Lung microvascular endothelial cell (primary cell): ENCODE measurements at places on chromosomes 13 and 19. TPM values are rescaled to one million over a fixed set of nuclear protein-coding genes. Genes with fewer than 3 reads are reported as not detected.
A peak's percentile ranks its signal among the peaks of the same experiment; 100 is the strongest.

DNA sequence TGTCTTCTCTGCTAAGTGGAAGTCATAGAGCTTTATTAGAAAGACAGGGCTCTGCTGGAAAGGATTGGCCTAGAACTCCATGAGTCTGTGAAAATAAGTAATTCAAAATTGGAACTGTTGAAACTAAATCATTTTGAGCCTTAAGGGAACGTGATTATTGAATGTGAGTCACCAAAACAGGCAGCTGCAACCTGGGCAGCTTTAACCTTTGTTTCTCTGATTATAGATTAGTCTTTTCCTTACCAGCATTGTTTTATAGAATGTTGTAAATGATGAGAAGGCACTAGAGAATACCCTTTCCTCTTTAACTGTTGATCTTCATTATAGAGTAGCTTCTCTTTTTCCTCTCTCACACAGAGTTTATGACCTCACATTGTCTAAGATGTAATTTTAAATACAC is 638.8 kb upstream of the SLITRK6 start:
- no peak for DNase-seq

DNA sequence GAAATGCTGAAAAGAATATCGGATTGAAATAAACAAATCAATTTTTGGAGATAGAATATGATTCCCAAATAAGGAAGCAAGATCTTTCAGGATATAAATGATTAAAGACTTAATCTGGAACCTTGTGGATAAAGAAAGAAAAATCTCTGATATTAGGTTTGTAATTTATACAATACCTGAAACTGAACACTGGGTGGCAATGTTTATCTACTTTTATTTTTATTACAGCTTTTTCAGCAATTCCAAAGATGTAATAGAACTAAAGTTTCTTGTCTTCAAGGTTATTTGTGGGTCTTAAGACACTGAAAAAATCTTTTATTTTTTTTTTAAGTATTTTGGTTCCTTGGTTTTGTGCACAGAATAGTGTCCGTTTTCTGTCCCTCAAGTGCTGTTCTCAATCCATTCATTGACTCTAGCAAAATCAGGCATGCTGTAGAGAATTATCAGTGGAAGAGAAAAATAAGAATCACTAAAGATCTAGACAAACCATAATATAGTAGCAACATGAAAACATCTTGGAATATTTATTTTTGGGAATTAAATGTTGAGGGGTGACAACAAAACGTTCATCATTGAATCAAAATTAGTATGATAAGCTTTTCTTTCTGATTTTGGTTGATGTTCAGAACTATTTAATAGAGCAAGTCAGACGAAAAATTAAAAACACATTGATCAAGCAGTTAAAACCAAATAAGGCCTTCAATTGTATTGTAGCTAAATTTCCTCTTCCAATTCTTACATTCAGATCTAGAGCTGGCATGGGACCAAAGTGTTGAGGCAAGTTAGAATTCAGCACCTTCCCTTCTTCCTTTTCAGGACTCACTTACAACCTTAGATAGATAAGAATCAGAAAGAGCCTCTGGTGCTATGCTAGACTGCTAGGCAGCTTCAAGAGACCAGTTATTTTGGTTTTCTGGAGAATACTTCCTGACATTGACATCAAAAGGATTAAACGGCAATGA is 704.4 kb upstream of the PCDH20 start:
- peak; percentile 5 for DNase-seq

GRCh38 chr13:37869506-37869755 is 141 bp downstream of the TRPC4 start:
- no peak for DNase-seq

GRCh38 chr13:74561155-74561554 is 427.0 kb upstream of the KLF12 start:
- DNase-seq: no peak

GRCh38 chr13:44305286-44305685 is 68.3 kb upstream of the SERP2 start:
- no peak for DNase-seq

DNA sequence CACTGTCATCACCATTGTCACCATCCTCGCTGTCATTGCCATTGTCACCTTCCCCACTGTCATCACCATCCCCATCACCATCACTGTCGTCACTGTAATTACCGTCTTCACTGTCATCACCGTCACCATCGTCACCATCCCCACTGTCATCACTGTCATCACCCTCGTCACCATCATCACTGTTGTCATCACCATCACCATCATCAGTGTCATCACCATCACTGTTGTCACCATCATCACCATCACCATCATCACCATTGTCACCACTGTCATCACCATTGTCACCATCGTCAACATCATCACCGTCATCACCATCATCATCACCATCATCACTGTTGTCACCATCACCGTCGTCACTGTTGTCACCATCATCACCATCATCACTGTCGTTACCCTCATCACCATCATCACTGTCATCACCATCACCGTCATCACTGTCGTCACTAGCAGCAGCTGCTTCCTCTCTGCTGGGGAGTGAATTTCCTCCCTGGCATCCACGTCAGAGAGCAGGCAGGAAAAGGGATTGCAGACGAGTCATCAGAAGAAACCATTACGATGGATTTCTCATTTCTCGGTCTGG is 27.3 kb downstream of the TMEM255B start:
- DNase-seq: peak; percentile 51

GRCh38 chr13:36098080-36098479 is 33.1 kb downstream of the DCLK1 start:
- no peak for DNase-seq

The CEACAM16 gene
- under 0.01 TPM in 1 of 2 replicates, not detected in the other for total RNA-seq

- DNase-seq: no peak
Observed at GRCh38 chr19:56115490-56115889, 5.6 kb downstream of the ZNF787 start.

DNA sequence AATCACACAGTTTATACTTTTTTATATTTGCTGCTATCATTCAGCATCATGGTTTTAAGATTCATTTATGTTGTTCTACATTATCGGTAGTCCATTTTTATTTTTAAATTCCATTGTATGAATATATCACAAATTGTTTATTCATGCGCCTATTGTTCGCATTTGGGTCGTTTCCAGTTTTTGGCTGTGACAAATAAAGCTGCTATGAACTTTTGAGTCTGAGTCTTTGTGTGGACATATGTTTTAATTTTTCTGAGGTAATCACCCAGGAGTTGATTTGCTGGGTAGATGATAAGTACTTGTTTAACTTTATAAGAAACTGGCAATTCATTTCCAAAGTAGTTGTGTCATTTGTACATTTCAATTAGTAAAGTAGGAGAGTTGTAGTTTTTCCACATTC is 74.2 kb upstream of the CSNK1A1L start:
- peak; percentile 35 for DNase-seq

GRCh38 chr19:48553676-48554384 is 1.9 kb downstream of the SULT2B1 start:
- DNase-seq: peak; percentile 21

GRCh38 chr13:110300090-110300815 is 6.7 kb downstream of the COL4A1 start:
- no peak for DNase-seq

DNA sequence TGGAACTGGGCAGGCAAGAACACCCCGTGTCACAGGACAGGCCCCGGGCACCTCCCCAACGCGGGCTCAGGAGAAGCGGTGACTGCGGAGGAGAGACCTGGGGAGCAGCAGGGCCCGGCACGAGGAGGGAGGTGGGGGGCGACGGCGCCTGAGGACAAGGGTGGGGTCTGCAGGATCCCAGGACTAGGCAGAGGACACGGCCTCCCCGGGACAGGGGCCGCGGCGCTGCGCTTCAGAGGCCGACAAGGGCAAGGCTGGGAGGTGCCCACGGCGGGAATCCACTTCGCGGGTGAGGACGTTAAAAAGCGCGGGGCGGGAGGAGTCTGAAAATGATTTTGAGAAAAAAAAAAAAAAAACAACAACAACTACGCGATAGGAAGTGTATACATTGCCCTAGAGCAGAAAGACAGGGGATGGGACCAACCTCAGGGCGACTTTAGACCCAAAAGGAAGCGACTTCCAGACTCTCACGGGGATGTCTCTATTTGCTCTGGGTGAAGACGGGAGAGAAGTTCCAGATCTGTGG is 44.9 kb downstream of the ZNF611 start:
- DNase-seq: no peak

- no peak for DNase-seq
Observed at GRCh38 chr19:17306285-17306714, 628 bp downstream of the MRPL34 start.

DNA sequence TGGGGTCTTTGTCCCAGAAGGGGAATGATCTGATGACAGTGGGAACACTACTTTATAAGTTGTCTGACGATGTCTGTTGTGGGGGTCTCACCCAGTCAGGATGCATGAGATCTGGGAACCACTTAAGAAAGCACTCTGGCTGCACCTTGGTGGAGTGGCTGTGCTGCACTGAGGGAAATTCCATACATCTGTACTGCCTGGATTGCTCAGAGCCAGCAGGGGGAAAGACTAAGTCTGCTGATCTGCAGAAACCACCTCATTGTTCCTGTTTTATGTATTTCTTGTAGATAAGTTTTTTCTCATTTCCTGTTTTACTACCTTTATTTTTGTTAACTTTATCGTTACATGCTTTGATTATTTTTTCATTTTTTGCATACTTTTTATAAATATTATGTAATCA is 27.3 kb downstream of the ZNF430 start:
- no peak for DNase-seq

The ZNF83 gene
- 19.4 and 30.6 TPM in 2 replicates for total RNA-seq

The TINCR gene
- total RNA-seq: under 0.01 and 0.20 TPM in 2 replicates

DNA sequence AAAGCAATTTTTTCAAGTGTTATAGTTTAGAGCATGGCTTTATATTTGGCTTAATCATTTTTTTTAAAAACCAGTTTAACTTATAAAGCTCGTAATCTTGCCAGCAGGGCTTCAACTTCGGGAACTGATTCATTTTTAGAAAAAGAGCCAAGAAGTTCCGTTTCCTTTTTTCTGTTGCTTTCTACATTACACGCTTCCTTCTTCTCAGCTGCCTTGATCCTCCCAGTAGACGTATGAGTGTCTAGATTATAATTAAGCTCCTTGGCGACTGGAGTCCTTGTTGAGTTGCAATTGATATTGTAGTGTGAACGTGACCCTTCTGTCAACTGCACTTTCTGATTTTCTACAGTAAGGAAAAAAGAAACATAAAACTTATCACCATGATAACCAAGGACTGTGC is 497.2 kb downstream of the DIAPH3 start:
- DNase-seq: no peak

DNA sequence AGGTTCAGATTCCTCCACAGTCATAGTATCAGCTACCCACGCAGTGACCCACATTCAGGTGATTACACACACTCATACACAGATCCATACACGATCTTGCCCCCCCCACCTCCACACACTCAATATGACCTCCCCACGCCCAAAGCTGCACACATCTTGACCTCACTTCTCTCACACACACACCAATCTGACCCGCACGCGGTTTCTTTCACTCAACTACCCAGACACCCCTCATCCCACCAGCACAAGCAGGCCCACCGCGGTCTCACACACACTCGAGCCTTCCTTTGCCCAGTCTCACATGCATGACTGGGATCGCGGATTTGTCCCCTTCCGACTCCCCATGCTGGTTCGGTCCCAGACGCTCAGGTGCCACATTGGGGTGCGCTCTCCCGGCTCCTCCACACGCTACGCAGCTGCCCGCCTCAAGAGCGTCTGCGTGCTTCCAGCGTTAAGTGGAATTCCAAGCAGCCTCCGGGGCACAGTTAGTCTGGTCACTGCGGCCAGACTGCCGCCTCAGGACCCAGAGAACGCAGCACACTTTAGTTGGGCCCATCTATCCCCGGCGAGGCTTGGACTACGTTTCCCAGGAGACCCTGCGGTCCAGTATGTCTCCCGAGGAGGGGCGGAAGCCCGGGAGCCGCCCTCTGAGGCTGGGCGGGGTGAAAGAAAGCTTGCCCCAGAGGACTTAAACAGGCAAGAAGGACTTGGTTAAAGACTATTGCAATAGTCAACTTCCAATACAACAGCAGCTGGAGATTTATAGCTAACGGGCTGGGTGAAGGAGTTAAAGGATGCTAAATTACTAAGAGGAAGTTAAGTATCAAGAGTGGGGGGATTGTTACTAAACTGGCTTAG is 746 bp upstream of the ZNF345 start:
- peak; percentile 93 for DNase-seq

The AMER2 gene
- total RNA-seq: not detected in 2 replicates

GRCh38 chr13:43785261-43785649 is 1.5 kb downstream of the ENOX1 start:
- DNase-seq: no peak

GRCh38 chr13:104461049-104461448 is 1394.8 kb upstream of the SLC10A2 start:
- no peak for DNase-seq

GRCh38 chr19:39531834-39532232 is 819 bp downstream of the EID2B start:
- DNase-seq: no peak

GRCh38 chr19:21749090-21749489 is 18.3 kb downstream of the ZNF100 start:
- DNase-seq: no peak

- no peak for DNase-seq
Observed at GRCh38 chr19:46376241-46377153, 29.6 kb downstream of the PPP5C start.

The CEACAM20 gene
- total RNA-seq: not detected in 2 replicates

- DNase-seq: peak; percentile 73
Observed at GRCh38 chr19:6250024-6250615, 29.7 kb downstream of the MLLT1 start.

The AMH gene
- 0.65 and 3.6 TPM in 2 replicates for total RNA-seq

GRCh38 chr19:4965061-4965460 is 3.9 kb upstream of the KDM4B start:
- DNase-seq: no peak
